ENCODE measurements at places on chromosomes 6 and 20.
A peak's percentile ranks its signal among the peaks of the same experiment; 100 is the strongest.

DNA sequence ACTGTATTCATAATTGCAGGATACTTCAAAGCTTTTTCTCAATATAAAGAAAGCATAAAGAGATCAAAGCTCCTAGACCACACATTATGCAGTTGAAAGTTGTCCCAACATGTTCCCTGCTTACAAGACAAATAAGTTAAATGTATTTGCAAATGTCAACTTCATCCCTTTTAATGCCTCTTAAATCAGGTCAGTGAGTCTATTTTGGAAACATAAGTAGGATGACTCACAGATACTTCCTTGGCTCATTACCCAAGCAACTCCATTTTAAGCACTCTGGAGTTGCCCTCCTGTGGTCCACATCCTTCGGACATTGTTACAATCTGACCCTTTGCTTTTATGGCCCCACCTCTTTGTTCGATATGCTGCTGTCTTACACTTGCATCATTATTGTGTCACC is 162.0 kb downstream of the FAXC start:
- no peak for DNase-seq

DNA sequence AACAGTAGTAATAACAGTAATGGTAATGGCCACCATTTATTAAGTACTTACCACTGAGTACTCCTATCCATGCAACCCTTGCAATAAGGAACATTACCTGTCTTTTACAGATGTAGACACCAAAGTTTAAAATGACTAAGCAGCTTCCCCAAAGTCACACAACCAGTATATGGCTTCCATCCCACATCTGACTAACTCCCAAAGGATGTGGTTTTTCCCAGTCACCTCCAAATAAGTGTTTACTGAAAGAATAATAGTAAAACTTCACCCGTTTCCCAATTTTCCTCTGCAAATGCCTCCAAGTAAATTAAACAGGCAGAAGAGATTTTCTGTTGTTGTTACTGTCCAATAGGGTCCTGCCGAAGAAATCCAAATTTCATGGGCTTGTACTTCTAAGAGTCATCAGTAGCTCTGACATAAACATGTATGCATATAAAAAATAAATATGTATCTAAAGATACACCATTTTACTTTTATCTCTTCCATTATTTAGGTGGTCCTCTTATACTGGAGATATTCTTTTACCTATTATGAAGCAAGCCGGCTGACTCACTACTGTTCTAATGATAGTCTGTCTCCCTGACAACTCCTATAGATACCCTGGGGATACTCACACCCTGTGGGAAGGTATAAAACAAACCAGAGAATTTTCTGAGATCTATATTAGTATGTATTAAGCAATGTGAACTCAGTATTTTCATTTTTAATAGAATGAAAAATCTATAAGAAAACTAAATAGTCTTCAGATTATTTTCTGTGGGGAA is 77.9 kb upstream of the ID4 start:
- DNase-seq = no peak

GRCh38 chr6:127147534-127147933 is 29.1 kb downstream of the RSPO3 start:
- no peak for DNase-seq

DNA sequence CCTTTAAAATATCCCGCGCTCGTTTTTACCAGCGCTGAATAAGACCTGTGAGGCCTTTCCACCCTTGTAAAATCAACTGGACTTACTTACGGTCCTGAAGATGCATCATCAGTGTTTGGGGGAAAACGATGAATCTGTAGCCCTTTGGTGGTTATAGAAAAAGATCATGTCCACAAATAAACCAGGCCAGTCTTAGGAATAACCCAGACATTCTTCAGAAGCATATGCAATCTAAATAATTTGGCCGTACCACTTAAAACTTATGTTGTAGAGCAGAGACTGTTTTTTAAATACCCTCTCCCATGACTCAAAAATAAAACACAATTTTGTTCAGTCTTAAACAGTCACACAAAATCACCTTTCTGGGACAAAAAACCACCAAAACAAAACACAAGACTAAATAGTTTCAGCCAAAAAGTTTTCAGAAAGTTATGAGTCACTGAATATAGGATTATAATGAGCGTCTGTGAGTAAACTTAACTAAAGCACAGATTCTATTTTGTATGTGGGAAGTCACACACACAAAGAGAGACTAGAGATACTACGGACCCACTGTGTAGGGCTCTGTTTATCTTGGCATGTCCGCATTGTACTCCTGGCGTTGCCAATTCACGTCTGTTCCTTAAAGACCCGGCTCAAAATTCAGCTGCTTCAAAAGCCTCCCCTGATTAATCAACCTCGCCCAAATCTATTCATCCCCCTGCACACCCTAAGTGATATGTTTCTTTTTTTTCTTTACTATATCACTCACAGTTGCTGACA is 26.5 kb upstream of the SMOC2 start:
- DNase-seq = peak; percentile 80

DNA sequence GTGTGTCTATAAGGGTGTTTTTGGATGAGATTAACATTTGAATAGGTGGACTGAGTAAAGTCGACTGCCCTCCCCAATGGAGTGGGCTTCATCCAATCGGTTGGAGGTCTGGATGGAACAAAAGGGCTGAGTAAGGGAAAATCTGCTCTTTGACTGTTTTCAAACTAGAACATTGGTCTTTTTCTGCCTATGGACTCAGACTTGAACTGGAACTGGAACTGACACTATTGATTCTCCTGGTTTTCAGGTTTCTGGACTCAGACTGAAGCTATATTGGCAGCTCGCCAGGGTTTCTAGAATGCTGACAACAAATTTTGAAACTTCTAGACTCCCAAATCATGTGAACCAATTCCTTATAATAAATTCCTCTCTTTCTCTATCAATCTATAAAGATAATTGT is 498.9 kb upstream of the EPHA7 start:
- no peak for DNase-seq

DNA sequence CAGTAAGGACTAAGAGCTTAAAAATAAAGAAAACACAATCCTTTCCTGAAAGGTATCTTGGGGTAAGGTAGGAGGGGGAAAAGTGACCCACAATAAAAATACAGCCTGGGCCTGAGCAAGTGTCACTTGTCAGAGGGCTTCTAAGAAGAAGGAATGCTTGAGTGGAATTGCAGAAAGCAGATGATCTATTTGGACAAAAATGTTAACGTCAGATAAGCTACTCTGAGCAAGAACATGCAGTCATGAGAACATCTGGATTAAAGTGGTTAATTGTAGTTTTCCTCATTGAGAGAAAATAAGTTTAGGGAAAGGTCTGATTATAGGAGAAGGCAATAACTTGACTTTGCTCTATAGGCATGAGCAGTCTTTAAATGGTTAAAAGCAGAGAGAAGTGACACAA is 581.9 kb downstream of the HTR1B start:
- no peak for DNase-seq

- DNase-seq = peak; percentile 69
These were observed 16.5 kb downstream of the COL20A1 start for GRCh38 chr20:63309261-63310071.

DNA sequence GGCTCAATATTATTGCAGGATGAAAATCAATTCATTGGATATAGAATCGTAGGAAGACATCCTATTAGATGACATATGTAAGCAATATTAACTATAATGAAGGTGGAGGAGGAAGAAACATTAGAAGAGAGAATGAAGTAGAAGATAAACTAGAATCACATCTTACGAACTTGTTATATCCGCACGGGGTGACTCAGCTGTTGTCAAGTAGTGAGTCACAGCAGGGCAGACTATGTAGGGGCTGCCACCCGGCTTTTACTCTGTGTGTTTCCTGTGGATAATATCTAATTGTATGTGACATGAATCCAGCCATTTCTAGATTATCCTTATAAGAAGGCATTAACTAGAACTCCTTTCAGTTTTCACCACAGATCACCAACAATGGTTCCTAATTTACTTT is 520.2 kb downstream of the DOK5 start:
- DNase-seq = no peak

DNA sequence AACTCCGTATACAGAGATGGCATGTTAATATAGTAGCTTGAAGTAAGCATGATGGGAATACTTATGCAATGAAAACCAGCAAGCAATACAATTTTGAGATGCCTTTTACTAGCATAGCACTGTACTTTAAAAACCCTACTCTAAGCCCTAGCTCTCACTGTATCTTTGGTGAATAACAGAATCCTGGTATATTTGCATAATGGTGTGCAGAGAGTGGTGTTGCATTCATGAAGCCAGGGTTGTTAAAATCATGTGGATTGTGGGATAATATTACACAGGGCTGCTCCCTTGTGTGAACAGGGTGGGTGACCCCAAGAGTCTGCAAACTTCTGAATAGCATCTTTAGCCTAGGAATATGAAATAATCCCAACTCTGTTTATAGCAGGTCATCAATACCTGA is 105.2 kb upstream of the BMP2 start:
- DNase-seq = no peak

GRCh38 chr20:4470375-4470774 is 251.3 kb upstream of the PRND start:
- DNase-seq = no peak

DNA sequence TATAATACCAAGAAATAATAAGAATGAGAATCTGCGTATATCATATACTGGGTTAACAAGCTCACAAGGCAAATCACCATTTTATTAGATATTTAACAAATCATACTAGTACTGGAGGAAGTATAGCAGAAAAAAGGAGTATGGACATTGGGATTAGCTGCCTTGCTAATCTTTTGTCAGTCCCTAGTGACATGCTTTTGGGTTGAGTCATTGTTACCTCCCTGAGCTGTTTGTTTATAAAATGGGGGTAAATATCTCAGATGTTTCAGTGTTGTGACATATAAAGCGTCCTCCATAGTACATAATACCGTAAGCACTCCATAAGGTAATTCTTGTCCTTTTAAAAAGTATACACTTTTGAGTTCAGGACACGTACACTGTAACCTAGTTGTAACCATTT is 107.0 kb downstream of the ESR1 start:
- DNase-seq = no peak

- DNase-seq = no peak
These were observed 47.8 kb upstream of the CDYL start for GRCh38 chr6:4728436-4728769.

DNA sequence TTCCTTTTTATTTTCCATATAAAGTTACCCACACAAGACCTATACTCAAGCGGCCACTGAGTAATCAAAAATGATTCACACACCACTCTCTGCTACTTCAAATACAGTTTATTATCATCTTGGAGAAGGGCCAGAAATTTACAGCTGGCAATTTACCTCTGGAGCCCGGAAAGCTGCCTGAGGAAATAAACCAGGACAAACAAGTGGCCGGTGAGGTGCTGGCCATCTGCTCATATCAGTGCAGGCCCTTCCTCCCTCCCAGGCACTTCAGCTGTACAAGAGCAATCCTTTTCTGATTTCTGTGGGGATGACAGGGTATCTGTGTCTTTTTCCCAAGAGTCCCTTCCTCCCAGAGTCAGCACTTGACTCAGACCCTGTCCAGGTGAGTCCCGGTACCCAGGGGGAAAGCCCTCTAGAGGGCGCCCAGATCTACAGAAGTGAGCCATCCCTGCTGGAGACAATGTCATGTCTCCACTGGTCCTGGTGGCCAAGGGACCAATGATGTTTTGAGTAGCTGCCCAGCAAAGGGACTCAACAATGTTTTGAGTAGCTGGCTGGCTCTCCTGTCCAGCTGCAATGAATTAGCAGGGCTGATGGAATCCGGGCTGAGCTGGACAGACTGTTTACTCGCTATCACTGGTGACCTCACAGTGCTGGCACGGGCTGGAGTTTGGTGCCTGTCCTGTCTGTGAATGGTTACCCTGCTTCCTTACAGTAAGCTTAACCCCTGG is 23.6 kb downstream of the LRP11 start:
- peak; percentile 80 for DNase-seq

- no peak for DNase-seq
These were observed 25.2 kb downstream of the PACSIN1 start for GRCh38 chr6:34491091-34491430.

DNA sequence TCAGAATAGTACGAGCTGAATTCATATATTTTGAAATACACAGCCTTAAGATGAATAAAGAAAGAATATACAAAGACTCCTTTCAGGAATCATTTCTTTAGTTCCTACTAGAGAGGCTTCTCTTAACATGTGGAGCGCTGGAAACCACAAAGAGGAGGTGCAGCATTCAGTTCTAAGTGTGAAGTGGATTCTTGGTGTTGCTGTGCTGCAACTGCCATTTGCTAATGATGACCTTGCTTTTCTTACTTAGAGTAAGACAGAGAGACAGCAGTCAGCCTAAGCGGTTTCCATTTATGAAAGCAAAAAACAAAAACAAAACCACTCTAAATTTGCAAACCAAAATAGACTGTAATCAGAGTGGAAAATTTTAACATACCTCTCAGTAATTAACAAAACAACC is 629.0 kb downstream of the EPHA7 start:
- no peak for DNase-seq

- no peak for DNase-seq
These were observed 101.8 kb upstream of the SGK1 start for GRCh38 chr6:134419716-134420115.

DNA sequence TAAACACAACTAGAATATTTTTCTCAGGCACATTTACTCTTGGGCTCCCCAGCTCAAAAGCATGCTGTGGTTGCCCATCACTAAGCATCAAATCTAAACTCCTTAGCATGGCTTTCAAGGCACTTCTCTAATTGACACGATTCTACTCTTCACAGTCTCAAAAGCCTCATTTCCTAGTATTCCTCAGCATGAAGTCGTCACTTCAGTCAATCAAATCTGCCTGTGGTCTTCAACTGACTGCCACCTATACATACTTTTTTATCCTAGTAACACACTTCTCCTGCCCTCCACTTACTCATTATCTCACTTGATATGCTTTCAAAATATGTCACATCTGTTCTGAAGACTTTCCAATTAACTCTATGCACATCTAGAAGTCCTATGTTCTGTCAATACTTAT is 110.3 kb downstream of the TBC1D32 start:
- DNase-seq = no peak

DNA sequence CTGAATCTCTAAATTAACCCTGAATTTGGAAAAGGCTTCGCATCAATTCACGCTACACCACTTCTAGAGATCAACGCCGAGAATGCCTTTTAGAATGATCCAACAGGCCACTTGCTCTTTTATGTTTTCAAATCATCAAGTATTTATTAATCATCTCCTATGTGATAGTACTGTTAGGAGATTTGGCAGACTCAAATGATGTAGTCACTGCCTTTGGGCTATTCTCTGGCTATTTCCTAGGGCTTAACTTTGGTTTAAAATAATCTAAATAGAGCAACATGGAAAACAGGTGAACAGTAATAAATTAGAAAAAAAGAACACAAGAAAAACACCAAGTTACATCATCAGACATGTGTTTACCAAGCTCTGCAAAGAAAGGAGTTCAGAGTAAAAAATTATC is 140.3 kb downstream of the TENT5A start:
- no peak for DNase-seq

DNA sequence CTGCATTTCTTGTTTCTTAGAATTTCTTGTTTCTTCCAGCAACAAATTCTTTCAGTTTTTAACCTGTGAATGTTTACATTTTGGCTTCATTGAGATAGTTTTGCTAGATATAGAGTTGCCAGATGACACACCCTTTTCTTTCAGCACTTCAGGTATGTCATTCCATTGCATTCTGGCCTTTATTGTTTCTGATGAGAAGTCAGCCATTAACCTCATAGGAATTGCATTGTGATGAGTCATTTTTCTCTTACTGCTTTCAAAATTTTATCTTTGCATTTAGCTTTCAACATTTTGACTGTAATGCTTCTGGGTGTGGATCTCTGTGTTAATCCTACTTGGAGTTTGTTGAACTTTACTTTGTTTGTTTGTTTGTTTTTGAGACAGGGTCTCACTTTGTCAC is 440.3 kb upstream of the HS3ST5 start:
- no peak for DNase-seq

GRCh38 chr20:4920131-4920530 is 81.2 kb downstream of the SLC23A2 start:
- DNase-seq = no peak
